AG04450 (cell line): ENCODE measurements at places on chromosomes 6 and 20. TPM values are rescaled to one million over a fixed set of nuclear protein-coding genes. Genes with fewer than 3 reads are reported as not detected.

SLC2A10 gene
- 35.5 and 36.9 TPM in 2 replicates for polyA plus RNA-seq

ZKSCAN3 gene
- polyA plus RNA-seq = 4.7 and 6.0 TPM in 2 replicates

DNA sequence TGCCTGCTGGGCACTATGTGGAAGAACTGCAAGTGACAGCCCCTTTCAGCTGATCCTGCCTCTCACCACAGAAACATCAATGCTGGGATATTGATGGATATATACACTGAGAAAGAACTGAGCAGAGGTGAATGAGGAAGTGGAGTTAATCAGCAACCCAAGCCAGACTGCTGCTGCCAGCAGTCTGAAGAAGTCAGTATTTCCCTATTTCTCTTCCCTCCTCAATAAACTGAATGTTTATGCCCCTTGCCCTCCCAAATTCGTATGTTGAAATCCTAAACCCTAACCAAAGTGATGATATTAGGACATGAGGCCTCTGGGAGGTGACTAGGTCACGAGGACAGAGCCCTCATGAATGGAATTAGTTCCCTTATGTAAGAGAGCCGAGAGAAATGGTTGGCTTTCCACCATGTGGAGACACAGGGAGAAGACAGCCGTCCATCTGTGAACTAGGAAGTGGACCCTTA is 76.3 kb downstream of the CDK19 start:
- no peak for DNase-seq

GRCh38 chr20:38534756-38535155 is 46.2 kb upstream of the ADIG start:
- no peak for DNase-seq
